ENCODE measurements at places on chromosomes 2 and 18. TPM values are rescaled to one million over a fixed set of nuclear protein-coding genes. Genes with fewer than 3 reads are reported as not detected.

Gene SLC23A3
- total RNA-seq: 2.3 TPM

Gene DPP4
- total RNA-seq: 152 TPM

Gene LHCGR
- total RNA-seq: not detected

Gene GATA6
- not detected for total RNA-seq

Gene TMEM185B
- total RNA-seq: 20.8 TPM

Gene TXNDC2
- not detected for total RNA-seq

GRCh38 chr2:33372940-33373553 lies 103.4 kb upstream of the RASGRP3 start:
- no peak overlapping the region for H3K4me3 ChIP-seq
- H3K36me3 ChIP-seq: no peaks in the 10 kb centered on the region
- H3K4me1 ChIP-seq: no peaks in the 10 kb centered on the region
- no peak overlapping the region for H3K27ac ChIP-seq
- H3K27me3 ChIP-seq: no peaks in the 10 kb centered on the region

GRCh38 chr2:16390561-16390960 lies 275.1 kb downstream of the CYRIA start:
- no peak overlapping the region for H3K4me3 ChIP-seq
- H3K36me3 ChIP-seq: no peaks in the 10 kb centered on the region
- no peaks in the 10 kb centered on the region for H3K4me1 ChIP-seq

DNA sequence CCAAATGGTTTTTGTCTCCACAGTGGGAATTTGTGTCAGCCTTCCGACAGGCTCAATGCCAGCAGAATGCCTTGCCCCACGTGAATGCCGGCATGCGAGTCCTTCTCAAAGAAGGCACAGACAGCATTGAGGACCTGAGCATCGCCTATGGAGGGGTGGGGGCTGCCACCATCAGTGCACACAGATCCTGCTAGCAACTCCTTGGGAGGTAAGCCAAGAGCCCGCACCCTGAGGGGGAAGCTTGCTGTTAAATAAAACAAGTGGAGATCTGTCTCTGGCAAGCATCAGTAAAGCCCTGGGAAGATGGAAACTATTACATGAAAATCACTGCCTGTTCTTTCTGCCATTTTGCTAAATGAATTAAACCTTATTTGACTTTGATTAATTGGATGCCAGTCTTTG lies 67.5 kb upstream of the BZW1 start:
- no peaks in the 10 kb centered on the region for H3K4me1 ChIP-seq
- H3K27me3 ChIP-seq: peaks cover 5% of the 10 kb centered on the region
- H3K27ac ChIP-seq: no peak overlapping the region
- no peaks in the 10 kb centered on the region for H3K36me3 ChIP-seq
- no peak for DNase-seq

DNA sequence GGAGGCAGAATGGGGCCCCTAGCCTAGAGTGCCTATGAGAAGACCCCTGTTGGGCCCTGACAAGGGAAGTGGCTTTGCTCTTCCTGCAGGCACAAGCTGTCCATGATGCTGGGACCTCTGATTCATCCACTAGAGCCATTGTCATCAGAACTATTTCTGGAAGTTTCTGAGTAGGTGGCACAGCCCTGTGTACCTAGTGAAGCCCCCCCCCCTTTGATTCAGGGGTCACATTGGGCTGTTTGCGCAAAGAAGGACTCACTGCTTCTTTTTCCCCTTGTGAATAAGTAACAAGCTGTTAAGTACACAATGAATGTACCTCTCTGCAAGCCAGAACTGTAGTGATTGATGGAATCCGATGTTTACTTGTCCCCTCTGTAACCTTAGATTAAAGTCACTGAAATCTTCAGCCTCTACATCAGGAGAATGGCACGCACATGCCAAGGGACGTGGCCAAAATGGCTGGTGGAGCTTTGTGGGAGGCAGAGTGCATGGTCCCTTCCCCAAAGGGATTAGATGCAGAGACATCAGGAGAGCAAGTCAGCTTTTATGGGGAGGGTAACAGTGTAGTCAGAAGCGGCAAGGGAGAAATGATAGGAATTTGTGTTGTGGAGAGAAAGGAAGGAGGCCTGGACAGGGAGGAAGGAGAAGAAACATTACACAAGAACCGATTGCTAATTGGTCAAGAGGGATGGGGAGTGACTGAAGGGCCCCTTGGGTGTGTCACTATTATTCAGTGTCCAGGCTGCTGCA lies 267.6 kb upstream of the RAB12 start:
- no peak overlapping the region for H3K4me3 ChIP-seq
- no peaks in the 10 kb centered on the region for H3K36me3 ChIP-seq
- no peak for DNase-seq
- no peaks in the 10 kb centered on the region for H3K4me1 ChIP-seq
- H3K27ac ChIP-seq: no peak overlapping the region
- H3K27me3 ChIP-seq: no peaks in the 10 kb centered on the region

- no peak overlapping the region for H3K4me3 ChIP-seq
- no peaks in the 10 kb centered on the region for H3K27me3 ChIP-seq
- no peak for DNase-seq
- no peaks in the 10 kb centered on the region for H3K4me1 ChIP-seq
Measured at GRCh38 chr18:38025433-38026038, 459.9 kb upstream of the CELF4 start.

GRCh38 chr2:136664713-136665405 lies 100.5 kb upstream of the THSD7B start:
- no peaks in the 10 kb centered on the region for H3K36me3 ChIP-seq
- no peak overlapping the region for H3K4me3 ChIP-seq
- no peaks in the 10 kb centered on the region for H3K4me1 ChIP-seq
- no peak for DNase-seq
- no peaks in the 10 kb centered on the region for H3K27me3 ChIP-seq

DNA sequence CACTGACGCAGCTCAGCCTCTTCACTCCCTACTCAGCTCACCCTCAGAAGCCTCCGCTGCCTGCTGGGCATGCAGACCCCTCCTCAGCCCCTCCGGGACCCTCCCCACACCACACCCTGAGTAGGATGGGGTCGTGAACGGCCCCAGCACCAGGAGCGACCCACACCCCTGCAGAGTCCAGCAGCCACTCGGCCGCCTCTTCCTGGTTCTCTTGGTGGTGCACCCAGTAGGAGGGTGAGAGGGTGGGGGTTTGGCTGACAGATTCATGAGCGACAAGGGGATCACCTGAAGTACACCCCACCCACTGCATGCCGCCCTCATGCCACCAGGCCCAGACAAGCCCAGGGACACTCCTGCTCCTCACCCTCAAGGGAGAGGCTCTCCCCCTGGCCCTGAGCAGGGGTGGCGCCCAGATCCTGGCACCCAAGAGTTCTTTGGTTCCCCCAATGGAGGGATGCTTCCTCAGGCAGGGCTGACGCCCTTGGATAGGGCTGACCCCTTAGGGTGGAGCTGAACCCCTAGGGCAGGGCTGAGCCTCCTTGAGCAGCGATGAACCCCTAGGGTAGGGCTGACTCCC lies 76.6 kb upstream of the GPC1 start:
- no peaks in the 10 kb centered on the region for H3K36me3 ChIP-seq
- H3K27me3 ChIP-seq: no peaks in the 10 kb centered on the region
- H3K4me3 ChIP-seq: no peak overlapping the region
- no peak overlapping the region for H3K27ac ChIP-seq
- DNase-seq: no peak

GRCh38 chr2:46866770-46867246 lies 48.8 kb downstream of the MCFD2 start:
- H3K4me1 ChIP-seq: no peaks in the 10 kb centered on the region
- DNase-seq: no peak
- H3K36me3 ChIP-seq: no peaks in the 10 kb centered on the region
- H3K4me3 ChIP-seq: no peak overlapping the region
- no peak overlapping the region for H3K27ac ChIP-seq
- H3K27me3 ChIP-seq: peaks cover 3% of the 10 kb centered on the region

GRCh38 chr2:167264380-167264779 lies 376.1 kb downstream of the XIRP2 start:
- H3K4me3 ChIP-seq: no peak overlapping the region
- no peaks in the 10 kb centered on the region for H3K4me1 ChIP-seq
- H3K36me3 ChIP-seq: no peaks in the 10 kb centered on the region
- no peak overlapping the region for H3K27ac ChIP-seq
- H3K27me3 ChIP-seq: no peaks in the 10 kb centered on the region
- DNase-seq: no peak

GRCh38 chr18:37019157-37019827 lies 190.4 kb downstream of the KIAA1328 start:
- no peaks in the 10 kb centered on the region for H3K27me3 ChIP-seq
- H3K27ac ChIP-seq: no peak overlapping the region
- peaks cover 5% of the 10 kb centered on the region for H3K36me3 ChIP-seq
- DNase-seq: no peak
- H3K4me3 ChIP-seq: no peak overlapping the region

- H3K27ac ChIP-seq: peak overlapping the region; percentile 81
- H3K36me3 ChIP-seq: peaks cover 15% of the 10 kb centered on the region
- H3K4me3 ChIP-seq: peak overlapping the region; percentile 77
- H3K4me1 ChIP-seq: peaks cover 21% of the 10 kb centered on the region
- no peak for DNase-seq
- H3K27me3 ChIP-seq: no peaks in the 10 kb centered on the region
Measured at GRCh38 chr2:28809927-28810326, 707 bp upstream of the SPDYA start.

GRCh38 chr2:110958346-110959119 lies 162.2 kb upstream of the BCL2L11 start:
- no peak overlapping the region for H3K4me3 ChIP-seq
- no peaks in the 10 kb centered on the region for H3K4me1 ChIP-seq
- no peak overlapping the region for H3K27ac ChIP-seq

DNA sequence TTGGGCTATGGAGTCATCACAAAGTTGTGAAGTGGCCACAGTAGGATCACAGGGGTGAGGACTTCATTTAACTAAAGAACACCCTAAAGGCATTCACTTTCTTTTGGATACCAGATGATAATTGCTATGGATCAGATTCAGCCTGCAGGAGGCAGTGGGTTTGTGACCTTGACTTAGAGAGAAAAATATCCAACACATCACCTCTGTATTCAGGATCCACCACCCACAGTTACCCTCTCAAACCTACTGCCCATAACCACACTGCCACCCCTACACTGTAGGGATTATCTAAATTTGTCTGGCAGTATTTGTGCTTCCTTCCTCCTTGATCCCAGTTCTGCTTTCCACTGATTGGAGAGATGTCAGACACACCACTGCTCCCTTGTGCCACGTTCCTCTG lies 269.4 kb downstream of the MYCN start:
- no peaks in the 10 kb centered on the region for H3K4me1 ChIP-seq
- no peak overlapping the region for H3K27ac ChIP-seq
- no peak overlapping the region for H3K4me3 ChIP-seq
- DNase-seq: no peak
- H3K27me3 ChIP-seq: peaks cover 5% of the 10 kb centered on the region

- no peak for DNase-seq
- H3K4me3 ChIP-seq: no peak overlapping the region
- no peak overlapping the region for H3K27ac ChIP-seq
- peaks cover 2% of the 10 kb centered on the region for H3K4me1 ChIP-seq
Measured at GRCh38 chr2:165610591-165611029, 141.1 kb downstream of the CSRNP3 start.

GRCh38 chr2:136310005-136310495 lies 192.1 kb upstream of the CXCR4 start:
- no peak overlapping the region for H3K27ac ChIP-seq
- H3K4me1 ChIP-seq: peaks cover 25% of the 10 kb centered on the region
- DNase-seq: no peak
- H3K27me3 ChIP-seq: no peaks in the 10 kb centered on the region

GRCh38 chr18:79718126-79718525 lies 38.5 kb downstream of the CTDP1 start:
- H3K27me3 ChIP-seq: no peaks in the 10 kb centered on the region
- H3K27ac ChIP-seq: no peak overlapping the region
- DNase-seq: no peak
- peaks cover 55% of the 10 kb centered on the region for H3K36me3 ChIP-seq
